ENCODE measurements at places on chromosomes 13 and 19.
A peak's percentile ranks its signal among the peaks of the same experiment; 100 is the strongest.

GRCh38 chr19:6044056-6044805, 66.1 kb downstream of the RFX2 start:
- DNase-seq, result no peak

GRCh38 chr19:2148482-2149135, 2.8 kb downstream of the AP3D1 start:
- DNase-seq, result no peak

GRCh38 chr19:1911098-1911497, 5.9 kb downstream of the ADAT3 start:
- DNase-seq, result no peak

- peak; percentile 75 for DNase-seq
Measured at GRCh38 chr19:18112989-18113478, 15.5 kb downstream of the MAST3 start.

- DNase-seq, result no peak
Measured at GRCh38 chr19:42480335-42481095, 37.8 kb upstream of the CXCL17 start.

DNA sequence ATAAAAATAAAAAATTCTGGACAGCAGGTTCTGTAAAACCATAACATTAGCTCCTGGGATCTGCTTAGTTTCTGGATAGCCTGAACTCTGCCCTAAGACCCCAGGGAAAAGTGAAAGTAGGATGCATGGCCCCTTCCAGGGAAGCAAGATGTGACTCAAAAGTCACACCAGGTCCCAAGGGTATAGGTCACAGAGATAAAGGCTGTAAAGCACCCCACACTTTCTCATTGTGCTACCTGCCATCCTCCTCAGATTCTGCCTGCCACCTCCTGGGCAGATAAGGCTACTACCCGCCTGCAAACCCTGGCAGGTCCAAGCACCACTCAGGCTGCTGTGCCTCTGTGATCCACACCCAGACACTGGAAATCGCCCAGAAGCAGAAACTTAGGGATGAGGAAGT, 20.6 kb downstream of the FFAR2 start:
- peak; percentile 37 for DNase-seq

GRCh38 chr13:112208656-112209055, 141.7 kb downstream of the SOX1 start:
- no peak for DNase-seq

- DNase-seq, result no peak
Measured at GRCh38 chr13:104740641-104741222, 1674.5 kb upstream of the SLC10A2 start.

DNA sequence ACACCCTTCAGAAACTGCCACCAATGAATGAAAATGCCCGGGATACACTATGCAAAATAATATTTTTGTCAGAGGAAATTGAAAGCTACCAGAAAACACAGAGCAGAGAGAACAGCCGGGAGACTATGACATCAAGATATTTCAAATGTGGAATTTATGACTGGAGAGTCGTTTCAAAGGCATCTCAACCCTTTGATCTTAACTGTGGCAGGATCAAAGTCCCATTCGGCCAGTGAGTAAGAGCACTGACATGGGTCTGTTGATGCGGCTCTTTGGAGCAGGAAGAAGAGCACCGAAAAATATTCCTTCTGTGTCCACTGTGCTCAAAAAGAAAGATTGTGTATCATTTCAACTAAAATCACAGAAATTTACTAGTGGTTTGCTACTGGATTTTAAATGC, 201.9 kb downstream of the RFC3 start:
- DNase-seq, result no peak

- DNase-seq, result peak; percentile 65
Measured at GRCh38 chr19:38514812-38515633, 81.5 kb downstream of the RYR1 start.

- DNase-seq, result no peak
Measured at GRCh38 chr19:35138305-35138892, at the start of gene FXYD1. Gene FXYD1, plus strand, starts transcription at chr19:35138824. Its CDS starts 1,256 bp downstream, at chr19:35140080.

GRCh38 chr13:45950386-45951000, 98.9 kb upstream of the SIAH3 start:
- no peak for DNase-seq

GRCh38 chr13:48275507-48275906, 28.0 kb upstream of the RB1 start:
- no peak for DNase-seq

- no peak for DNase-seq
Measured at GRCh38 chr13:50608370-50608769, 235.1 kb downstream of the DLEU7 start.

DNA sequence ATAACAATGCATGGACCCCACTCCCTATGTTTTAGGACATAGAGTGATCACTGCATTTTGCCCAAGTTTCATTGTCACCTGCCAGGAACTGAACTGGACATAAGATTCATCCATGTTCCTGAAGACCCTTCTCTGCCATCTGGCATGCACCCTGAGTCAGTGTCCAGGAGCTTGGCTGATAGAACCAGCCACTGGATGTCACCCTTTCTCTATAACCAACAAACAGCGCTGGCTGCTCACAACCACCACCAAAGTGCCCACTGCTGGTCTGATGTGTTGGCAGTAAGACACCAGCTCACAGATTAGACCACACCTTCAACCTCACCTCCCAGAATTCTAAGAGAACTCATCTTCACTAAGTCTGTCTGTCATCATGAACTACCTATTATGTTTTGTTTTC, 333.4 kb downstream of the ITGBL1 start:
- DNase-seq, result no peak

DNA sequence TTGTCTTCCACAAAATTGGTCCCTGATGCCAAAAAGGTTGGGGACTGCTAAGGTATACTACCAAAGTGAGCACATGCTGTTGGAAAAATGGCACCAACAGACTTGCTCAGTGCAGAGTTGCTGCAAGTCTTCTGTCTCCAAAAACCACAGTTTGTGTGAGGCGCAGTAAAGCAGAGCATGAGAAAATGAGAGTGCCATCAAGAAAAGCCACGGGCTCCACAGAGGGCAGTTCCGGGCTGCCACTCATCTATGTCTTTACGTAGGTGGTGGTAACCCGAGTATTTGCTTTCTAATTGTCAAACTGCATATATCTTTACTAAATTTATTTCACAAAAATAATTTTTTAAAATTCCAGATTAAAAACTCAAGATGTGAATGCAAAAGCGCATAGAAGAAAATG, 123.8 kb downstream of the RNF17 start:
- DNase-seq, result no peak

DNA sequence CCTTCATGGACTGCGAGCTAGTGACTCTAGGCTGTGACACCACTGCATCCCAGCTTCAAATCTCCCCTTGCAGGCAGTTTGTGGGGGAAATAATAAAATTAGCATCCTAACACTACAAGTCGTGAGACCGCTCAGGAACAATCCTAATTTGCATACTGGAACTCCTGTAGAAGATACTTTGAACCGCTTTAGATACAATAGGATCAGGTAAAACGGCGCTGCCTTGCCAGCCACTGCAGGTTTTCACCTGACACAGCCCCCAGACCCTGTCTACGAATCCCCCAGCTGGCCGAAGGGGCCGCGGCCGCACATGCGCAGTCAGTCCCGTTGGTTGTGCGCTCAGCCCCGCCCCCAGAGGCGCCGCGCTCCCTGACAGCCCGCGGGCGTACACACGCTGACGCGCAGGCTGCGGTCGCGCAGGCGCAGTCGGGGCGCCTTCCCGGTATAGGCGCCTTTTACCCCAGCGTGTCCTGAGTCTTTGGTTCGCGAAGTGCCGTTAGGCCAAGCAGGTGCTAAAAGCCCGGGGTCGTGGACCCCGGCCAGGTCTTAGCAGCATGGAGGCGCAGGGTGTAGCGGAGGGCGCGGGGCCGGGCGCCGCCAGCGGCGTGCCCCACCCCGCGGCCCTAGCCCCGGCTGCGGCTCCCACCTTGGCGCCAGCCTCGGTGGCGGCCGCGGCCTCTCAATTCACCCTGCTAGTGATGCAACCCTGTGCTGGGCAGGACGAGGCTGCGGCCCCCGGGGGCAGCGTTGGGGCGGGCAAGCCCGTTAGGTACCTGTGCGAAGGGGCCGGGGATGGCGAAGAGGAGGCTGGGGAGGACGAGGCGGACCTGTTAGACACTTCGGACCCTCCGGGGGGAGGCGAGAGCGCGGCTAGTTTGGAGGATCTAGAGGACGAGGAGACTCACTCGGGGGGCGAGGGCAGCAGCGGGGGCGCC, at the start of gene RFXAP:
TSS of gene RFXAP (plus strand) at position 419 of the 935 bp plus-strand sequence. CDS start at position 555, 136 bp downstream.
- DNase-seq, result peak; percentile 90

DNA sequence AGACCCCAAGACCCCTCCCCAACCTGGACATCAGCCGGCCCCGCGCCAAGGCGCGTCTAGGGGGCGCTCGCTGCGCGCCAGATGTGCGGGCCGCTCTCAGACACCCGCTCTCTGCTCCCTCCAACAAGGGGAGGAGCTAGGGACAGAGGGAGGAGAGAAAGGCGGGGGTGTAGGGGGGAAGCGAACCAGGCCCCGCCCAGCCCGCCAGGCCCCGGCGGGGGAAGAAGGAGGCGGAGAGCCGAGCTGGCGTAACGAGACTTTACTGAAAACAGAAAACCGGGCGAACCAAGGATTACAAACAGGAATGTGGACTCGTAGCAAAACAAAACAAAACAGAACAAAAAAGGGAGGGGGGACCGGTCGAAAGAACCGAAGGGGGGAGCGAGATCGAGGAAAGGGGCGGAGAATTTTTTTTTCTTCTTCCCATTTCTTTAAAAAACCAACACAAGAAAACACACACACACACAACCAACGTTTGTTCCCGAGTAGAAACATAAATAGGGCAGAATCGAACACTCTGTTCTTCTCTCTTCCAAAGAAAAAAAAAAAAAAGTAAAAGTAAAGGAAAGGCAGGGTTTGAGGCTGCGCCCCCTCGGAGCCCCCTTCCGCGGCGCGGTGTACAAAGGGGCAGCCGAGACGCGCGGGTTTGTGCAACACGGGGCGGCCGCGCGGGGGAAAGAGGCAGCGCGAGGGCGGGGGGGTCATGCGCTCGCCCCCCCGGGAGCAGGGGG, 1.7 kb downstream of the JUND start:
- peak; percentile 88 for DNase-seq

DNA sequence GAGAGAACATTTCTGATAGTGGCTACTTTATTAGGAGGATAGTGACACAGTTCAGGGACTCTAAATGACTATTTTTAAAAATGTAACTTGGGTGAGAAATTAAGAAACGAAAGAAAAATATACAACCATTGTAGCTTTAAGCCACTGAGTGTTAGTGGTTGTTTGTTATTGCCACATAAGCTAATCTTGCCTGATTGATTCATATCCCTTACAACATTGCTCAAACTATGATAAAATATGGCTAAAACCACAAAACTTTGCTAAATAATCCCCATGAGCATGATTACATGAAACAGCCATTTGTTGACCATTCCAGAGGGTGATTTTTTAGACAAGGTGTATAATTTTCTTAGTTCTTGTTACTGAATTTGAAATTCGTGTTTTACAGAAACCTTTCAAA, 343.4 kb downstream of the SLITRK5 start:
- DNase-seq, result no peak

DNA sequence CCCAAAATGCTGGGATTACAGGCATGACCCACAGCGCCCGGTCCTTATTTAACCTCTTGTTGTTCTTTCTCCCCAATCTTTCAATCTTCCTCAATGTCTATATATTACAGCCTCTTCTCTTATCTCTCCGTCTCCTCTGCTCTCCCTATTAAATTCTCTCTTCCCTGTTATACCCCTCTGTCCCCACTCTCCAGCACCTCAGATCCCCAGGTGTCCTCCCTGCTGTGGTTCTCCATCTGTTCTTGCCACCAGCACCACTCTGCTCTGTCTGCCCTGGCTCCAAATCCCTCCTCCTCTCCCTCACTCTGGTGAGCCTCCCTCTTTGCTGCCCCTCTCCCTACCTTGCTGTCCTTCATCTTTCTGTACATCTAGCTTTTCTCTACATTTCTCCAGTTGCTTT, 1.1 kb downstream of the ZNF600 start:
- no peak for DNase-seq

GRCh38 chr19:18896421-18896841, 473 bp upstream of the CERS1 start:
- no peak for DNase-seq

- DNase-seq, result no peak
Measured at GRCh38 chr13:39760521-39760920, 105.1 kb downstream of the COG6 start.

- DNase-seq, result no peak
Measured at GRCh38 chr13:74629985-74630384, 495.8 kb upstream of the KLF12 start.

GRCh38 chr13:49643035-49643646, 14.8 kb downstream of the ARL11 start:
- DNase-seq, result no peak

GRCh38 chr13:21905486-21905885, 234.6 kb downstream of the FGF9 start:
- no peak for DNase-seq

DNA sequence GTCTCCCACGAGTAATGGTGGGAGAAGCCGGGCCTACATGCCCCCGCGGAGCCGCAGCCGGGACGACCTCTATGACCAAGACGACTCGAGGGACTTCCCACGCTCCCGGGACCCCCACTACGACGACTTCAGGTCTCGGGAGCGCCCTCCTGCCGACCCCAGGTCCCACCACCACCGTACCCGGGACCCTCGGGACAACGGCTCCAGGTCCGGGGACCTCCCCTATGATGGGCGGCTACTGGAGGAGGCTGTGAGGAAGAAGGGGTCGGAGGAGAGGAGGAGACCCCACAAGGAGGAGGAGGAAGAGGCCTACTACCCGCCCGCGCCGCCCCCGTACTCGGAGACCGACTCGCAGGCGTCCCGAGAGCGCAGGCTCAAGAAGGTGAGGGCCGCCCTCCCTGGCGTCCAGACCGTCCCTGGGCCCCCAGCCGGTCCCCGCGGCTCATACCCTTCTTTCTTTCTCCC, 1.4 kb upstream of the USF2 start:
- peak; percentile 31 for DNase-seq

DNA sequence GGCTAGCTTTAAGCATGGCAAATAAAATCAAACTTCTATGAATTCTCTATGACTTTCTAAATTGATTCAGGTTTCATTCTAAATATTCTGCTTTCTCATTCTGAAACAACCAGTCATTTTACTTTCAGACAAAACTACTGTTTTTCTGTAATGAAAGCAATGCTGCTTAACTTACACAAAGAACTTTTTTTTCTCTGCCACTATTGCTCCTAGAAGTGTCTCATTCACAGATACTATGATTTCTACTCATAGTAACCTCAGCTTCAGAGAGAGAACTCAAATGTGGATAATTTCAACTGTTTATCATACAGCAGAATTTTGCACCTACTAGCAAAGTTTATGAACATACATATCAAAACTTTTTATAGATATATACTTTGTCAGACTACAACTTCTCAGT, 724.6 kb downstream of the SLITRK5 start:
- no peak for DNase-seq

- no peak for DNase-seq
Measured at GRCh38 chr19:35349614-35350521, 2.2 kb downstream of the FFAR1 start.

GRCh38 chr13:48579165-48579918, 46.5 kb upstream of the RCBTB2 start:
- no peak for DNase-seq

- no peak for DNase-seq
Measured at GRCh38 chr13:67017276-67017675, 212.9 kb downstream of the PCDH9 start.

DNA sequence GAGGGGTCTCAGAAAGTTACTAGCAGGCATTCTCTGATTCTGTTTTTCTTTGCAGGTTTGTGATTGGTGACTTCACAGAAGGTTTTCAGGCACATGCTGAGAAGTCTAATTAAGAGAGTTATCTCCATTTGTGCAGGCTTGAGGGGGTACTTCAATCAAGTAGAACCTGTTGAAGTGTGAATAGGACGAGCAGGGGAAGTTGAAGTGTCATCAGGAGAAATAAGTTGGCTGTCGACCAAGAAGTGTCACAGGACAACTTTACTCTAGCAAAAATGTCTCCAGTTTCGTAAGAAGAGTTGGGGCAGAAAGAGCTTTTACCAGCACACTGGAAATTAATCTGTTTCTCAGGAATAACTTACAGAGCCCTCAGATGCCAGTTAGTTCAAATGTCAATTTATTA, 576.5 kb upstream of the SLITRK5 start:
- no peak for DNase-seq

Measured in stimulated activated CD8-positive, alpha-beta memory T cell treated with anti-CD3 and anti-CD28 coated beads, Interleukin-4, amount 100 ng/mL, for 24 hours (primary cell).